Activated gamma-delta T cell (primary cell): ENCODE measurements at places on chromosomes 1 and 21.

GRCh38 chr1:234602334-234603220, 7.4 kb downstream of the IRF2BP2 start:
- no peak for DNase-seq

DNA sequence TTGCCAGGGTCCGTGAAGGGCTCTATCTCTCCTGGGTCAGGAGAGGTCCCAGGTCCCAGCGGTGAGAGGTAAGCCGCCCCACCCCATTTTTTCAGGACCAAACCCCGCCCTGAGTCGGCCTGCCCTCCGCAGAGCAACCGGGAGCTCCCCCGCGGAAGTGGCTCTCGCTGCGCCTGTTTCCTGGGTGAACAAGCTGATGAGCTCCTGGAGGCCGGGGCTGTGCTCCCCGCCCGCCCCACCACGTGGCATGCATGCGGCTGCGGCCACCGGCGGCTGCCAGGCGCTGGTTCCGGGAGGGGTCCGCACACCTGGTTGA, 32.0 kb downstream of the ZBTB17 start:
- no peak for DNase-seq

GRCh38 chr1:56645677-56646305, 677 bp downstream of the PRKAA2 start:
- DNase-seq = no peak

- DNase-seq = no peak
Measured at GRCh38 chr1:45722809-45723208, 27.6 kb downstream of the IPP start.

- peak; percentile 53 for DNase-seq
Measured at GRCh38 chr21:36156815-36157670, at the start of gene DOP1B. Gene DOP1B, plus strand, starts transcription at chr21:36156824. Its CDS starts 7,910 bp downstream, at chr21:36164734.

GRCh38 chr21:42056468-42056867, 14.6 kb upstream of the UMODL1 start:
- DNase-seq = no peak

DNA sequence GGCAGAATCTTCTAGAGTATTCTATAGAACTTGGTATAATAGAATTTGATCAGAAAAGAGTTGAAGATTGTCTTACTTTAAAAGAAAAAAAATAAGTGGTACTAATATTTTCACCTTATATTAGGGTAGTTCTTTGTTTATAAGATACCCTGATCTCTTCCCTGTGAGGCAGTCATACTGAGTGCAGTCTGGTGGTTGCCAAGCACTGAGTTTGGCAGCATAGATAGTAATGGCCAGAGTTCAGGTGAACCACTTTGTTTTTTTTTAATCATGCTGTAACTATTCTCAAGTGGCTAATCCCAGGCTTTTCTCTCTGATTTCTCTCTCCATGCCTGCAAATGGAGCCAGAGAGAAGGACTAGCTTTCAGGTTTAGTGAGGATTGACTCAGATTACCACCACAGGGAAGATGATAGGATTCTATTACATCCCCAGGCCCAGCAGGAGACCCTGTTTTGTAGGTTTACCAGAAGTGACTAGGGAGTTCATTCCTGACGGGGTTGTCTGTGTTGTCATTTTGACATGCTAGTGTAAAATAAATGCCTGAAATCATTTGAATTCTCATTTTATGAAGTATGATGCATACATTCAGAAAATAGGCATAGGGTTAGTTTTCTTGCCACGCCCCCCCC, 16.7 kb downstream of the KDM1A start:
- DNase-seq = no peak

DNA sequence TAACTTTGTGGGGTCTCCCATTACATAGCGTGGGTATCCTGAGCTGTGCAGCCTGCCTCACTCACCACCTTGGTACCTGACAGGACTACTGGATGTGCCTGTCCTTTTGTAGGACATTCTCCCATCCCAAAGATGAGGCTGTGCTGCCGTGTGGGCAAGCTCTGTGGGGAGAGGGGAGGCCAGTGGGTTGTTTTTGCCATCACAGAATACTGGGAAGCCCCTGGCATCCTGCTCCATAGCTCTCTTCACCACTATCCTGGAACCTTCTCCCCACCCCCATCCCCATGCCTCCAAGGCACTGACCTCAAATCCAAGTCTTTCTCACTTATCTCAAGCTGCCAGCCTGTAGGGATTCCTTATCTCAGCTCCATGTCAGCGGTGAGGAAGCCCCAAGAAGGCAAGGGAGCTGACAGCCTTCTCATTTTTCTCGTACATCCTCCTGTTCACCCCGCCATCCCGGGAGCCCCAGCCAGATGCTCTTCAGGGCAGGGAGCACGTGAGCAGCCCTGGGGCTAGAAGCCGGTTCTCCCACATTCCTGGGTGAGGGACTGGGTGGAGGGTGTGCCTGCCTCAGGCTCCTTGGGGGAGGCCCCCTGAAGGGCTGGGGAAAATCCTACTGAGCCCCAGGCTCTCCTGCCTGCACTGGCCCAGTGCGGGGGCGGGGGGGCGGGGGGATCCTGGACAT, 2.4 kb upstream of the ELF3 start:
- DNase-seq = no peak

- DNase-seq = no peak
Measured at GRCh38 chr1:54853793-54854370, 33.1 kb downstream of the DHCR24 start.

GRCh38 chr1:212526111-212526491, 82.5 kb upstream of the ATF3 start:
- DNase-seq = no peak

GRCh38 chr1:222824641-222825040, 9.8 kb downstream of the DISP1 start:
- no peak for DNase-seq

- DNase-seq = no peak
Measured at GRCh38 chr1:106889059-106889458, 167.4 kb upstream of the PRMT6 start.

GRCh38 chr1:51729824-51730301, 113.0 kb downstream of the OSBPL9 start:
- no peak for DNase-seq

DNA sequence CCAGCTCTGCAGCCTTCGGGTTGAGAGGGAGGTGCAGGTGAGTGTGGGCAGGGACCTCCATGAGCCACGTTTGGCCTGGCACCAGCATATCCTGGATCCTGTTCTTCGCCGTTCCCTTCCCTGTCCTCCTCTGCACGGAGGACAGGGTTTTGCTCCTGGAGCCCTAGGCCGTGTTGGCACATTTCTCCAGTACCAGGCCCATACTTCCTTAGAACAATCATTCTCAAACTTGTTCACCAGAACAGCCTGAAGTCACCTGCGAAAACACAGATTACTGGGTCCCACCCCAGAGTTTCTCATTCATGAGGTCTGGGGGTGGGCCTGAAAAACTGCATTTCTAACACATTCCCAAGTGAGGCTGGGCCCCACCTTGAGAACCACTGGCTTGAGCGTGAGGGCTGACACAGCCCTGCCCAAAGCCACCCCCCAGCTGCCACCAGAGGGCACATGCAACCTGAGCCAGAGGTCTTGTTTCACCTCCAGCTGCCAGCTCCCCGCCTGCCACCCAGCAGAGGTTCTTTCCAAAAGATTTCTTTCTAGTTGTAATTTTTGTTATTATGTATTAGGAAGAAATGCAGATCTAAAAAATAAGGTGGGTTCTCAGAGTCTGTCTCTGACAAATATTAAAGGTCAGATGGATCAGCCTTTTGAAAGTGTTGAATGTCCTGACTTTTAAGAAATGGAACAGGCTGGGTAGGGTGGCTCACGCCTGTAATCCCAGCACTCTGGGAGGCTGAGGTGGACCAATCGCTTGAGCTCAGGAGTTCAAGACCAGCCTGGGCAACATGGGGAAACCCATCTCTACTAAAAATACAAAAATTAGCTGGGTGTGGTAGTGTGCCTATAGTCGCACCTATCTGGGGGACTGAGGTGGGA, 39.6 kb upstream of the LDLRAP1 start:
- peak; percentile 14 for DNase-seq

GRCh38 chr1:235866205-235866912, at the start of gene LYST:
Gene LYST, minus strand, starts transcription at chr1:235866906. Its CDS starts 36,489 bp downstream, at chr1:235830417.
- no peak for DNase-seq

DNA sequence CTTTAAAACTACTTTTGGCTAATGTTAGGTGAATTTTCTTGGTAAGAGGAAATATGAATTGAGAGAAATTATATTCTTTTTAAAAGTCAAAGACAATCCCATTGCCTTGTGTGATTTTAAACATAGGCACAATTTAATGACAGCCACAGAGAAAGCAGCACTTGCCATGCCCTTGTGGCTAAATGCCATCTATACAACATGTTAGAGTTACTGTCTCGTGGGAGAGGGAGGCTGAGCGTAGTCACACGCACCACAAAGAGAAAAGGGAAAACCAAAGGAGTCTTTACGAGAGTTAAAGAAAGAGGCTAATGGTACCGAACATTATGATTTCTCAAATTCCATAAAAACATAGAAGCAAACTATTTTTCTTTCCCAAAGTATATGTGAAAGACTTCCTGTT, 537.9 kb downstream of the PTPRC start:
- no peak for DNase-seq

DNA sequence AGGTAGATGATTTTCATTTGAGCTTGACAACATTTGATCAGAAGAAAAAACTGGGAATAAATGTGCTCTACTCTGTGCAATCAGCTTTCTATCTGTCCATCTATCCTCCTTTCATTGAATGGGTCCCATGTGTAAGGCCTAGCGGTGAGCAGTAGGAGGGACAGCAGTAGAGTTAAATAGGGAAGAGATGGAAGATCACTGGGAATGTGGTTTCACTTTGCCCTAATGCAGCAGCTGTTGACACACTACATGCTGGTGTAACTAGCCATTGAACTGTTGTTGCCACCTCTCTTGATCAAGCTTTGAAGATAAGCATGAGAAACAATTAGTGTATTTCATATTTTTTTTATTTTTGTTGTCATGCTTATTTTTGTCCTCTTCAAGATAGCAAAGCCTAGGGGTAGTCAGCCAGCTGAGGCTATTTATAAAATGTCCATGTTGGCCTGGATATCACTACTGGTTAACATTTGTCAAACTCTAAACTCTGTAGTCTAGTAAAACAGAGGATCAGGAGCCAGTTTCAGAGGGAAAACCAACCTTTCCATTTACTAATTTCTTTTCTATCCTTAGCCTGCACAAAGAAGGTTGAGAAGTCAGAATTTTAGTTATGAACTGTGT, 41.9 kb downstream of the CACNA1E start:
- no peak for DNase-seq

GRCh38 chr1:169245706-169246105, 121.9 kb downstream of the NME7 start:
- no peak for DNase-seq

GRCh38 chr1:10339815-10340214, 59.0 kb upstream of the PGD start:
- DNase-seq = no peak

GRCh38 chr21:33198346-33199099, 31.2 kb upstream of the IFNAR2 start:
- DNase-seq = no peak

GRCh38 chr1:15027515-15027986, 126.0 kb upstream of the TMEM51 start:
- no peak for DNase-seq

DNA sequence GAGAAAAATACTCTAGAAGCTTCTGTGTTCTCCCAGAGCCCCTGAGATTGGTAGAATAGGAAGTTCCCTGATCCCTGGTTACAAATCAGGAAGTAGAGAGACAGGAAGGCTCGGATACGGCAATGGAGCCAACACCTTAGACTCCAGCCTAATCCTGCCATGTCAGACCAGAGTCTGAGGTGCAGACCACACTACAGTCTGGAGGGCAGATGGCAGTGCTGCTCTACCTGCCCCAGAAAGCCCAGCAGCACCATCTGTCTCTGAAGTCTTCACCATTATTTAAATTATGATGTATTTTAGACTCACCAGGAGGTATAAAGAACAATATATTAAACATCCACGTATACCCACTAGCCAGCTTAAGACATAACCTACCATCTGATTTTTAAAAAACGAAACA, 93.0 kb downstream of the MTR start:
- no peak for DNase-seq

DNA sequence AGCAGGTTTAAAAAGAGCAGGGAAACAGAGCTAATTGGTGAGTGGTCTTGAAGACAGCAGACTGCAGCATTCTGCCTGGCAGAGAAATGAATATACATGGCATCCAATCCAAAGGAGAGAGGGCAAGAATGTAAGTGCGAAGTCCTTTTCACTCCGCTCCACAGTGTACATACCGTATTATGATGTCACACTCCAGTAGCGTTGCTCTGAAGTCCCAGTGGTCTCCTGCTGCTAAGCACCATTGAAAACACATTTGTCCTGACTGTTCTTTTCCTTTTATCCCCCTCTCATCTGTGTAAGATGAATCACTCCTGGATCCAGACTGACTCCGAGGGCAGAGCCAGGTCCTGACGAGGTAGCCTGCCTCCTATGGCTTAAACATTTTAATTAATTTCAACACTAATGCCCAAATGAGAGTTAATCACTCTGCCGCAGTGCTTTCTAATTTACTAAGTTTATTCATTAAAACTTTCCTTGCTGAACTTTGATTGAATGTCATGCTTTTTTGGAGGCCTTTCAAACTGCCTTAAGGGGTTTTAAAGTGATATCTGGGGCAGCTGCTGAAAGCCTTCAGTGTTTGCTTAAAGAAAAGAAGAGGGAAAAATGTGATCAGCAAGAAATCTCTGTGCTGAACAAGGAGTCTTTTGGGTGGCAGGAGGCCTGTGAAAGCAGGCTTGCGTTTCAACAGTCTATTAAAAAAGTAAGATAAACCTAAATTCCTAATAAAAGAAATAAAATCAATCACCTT, 227.2 kb downstream of the ATG4C start:
- no peak for DNase-seq

GRCh38 chr1:23825762-23826522, 713 bp upstream of the HMGCL start:
- no peak for DNase-seq

- DNase-seq = no peak
Measured at GRCh38 chr1:202167708-202168415, 7.5 kb upstream of the PTPN7 start.

- DNase-seq = no peak
Measured at GRCh38 chr1:84603941-84604830, 29.9 kb upstream of the CTBS start.

DNA sequence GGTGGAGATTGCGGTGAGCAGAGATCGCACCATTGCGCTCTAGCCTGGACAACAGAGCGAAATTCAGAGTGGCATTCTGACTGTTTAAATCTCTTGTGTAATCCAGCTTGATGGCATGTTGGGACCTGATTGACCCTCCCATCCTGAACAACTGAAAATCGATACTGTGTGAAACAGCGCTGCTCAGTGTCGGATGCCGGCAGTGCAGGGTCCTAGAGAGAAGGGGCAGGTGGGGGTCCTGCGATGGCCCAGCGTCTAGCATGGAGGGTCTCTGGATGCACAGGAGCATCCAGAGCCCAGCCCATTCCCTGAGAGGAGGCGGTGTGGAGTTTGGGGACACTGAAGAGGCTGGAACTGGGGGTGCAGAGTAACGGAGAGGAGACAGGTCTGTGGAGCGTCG, 15.8 kb downstream of the AGT start:
- DNase-seq = no peak

- no peak for DNase-seq
Measured at GRCh38 chr1:22031214-22031962, 21.1 kb upstream of the CDC42 start.

GRCh38 chr1:11856698-11857097, 2.0 kb downstream of the NPPB start:
- DNase-seq = no peak

- no peak for DNase-seq
Measured at GRCh38 chr1:224594360-224594759, 21.8 kb upstream of the CNIH3 start.

GRCh38 chr1:24970926-24971875, 41.1 kb upstream of the RUNX3 start:
- DNase-seq = no peak
